ENCODE measurements at places on chromosomes 4 and X.
A peak's percentile ranks its signal among the peaks of the same experiment; 100 is the strongest.

DNA sequence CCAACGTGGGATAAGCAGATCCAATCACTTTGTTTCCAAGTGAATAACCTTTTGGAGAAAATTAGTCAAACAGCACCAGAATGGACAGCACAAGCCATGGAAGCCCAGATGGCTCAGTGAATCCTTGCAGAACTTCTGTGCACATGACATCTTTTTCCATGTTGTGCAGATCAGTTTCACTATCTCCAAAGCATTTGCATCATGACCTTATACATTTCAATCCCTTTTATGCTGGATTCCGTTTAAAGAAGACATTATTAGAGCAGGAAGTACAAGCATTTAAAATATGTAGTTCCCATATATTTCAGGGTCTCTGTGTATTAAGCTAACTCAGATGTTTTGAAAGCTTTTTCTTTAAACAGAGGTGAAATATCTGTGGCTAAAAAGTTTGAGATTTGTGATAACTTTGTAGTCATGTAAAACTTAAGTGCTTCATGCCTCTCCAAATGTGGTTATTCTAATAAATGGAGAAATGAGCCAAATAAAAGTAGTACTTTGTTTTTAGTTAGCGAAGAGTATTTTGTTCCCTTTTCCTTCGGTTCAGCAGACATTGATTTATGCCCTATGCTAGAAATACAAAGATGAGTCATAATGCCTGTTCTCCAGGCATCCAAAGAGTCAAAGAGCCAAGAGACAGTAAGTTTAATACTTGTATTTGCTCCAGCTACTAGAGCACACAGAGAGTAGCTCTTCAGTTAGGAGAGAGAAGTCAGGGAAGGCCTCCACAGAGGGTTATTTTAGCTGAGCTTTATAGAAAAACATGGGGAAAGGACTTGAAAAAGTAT is 39.0 kb downstream of the PLAC8 start:
- H3K36me3 ChIP-seq, result no peaks in the 10 kb centered on the region
- H3K27ac ChIP-seq, result no peak overlapping the region

DNA sequence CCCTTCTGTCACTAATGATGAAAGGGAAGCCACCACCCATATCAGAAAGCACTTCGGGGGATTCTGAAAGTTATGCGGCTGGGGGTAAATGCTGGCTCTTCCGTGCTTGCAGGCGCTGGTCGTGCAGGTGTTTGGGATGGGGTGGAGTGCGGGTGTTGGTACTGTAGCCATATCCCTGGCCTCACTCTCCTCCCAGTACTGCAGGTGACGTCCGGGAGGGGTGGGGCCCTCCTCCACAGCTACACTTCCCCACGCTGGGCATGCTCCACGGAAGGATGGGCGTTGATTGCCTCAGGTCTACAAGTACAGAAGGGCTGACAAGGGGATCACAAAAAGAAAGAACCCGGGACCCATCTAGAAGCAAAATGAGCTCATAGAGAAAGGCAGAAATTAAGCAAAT is 48.6 kb upstream of the CLDN24 start:
- no peak overlapping the region for H3K27ac ChIP-seq
- no peaks in the 10 kb centered on the region for H3K27me3 ChIP-seq
- no peaks in the 10 kb centered on the region for H3K36me3 ChIP-seq
- no peaks in the 10 kb centered on the region for H3K4me1 ChIP-seq
- no peak for DNase-seq

DNA sequence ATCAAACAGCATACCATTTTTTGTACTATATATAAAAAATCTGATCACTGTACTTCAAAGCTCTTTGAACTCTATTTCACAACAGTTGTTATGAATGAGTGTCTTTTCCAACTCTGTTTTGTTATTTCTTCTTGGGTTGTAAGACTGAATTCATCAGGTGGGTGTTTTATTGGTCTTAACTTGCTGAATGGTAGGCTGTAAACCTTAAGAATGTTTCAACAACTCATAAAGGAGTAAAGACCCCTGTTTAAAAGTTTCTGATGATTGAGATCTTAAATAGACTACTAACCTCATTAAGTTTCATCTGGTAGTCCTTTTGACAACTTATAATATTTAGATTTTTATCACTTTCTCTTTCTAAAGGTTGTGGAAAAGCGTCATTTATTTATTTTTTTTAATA is 18.4 kb upstream of the STAG2 start:
- H3K27ac ChIP-seq, result no peak overlapping the region
- H3K27me3 ChIP-seq, result no peaks in the 10 kb centered on the region
- no peaks in the 10 kb centered on the region for H3K4me1 ChIP-seq
- H3K36me3 ChIP-seq, result no peaks in the 10 kb centered on the region
- no peak for DNase-seq

- H3K4me3 ChIP-seq, result peak overlapping the region; percentile 68
- H3K27me3 ChIP-seq, result no peaks in the 10 kb centered on the region
- peaks cover 16% of the 10 kb centered on the region for H3K4me1 ChIP-seq
- DNase-seq, result peak; percentile 59
- no peak overlapping the region for H3K27ac ChIP-seq
These were observed 78.1 kb downstream of the RLIM start for GRCh38 chrX:74536152-74536831.

DNA sequence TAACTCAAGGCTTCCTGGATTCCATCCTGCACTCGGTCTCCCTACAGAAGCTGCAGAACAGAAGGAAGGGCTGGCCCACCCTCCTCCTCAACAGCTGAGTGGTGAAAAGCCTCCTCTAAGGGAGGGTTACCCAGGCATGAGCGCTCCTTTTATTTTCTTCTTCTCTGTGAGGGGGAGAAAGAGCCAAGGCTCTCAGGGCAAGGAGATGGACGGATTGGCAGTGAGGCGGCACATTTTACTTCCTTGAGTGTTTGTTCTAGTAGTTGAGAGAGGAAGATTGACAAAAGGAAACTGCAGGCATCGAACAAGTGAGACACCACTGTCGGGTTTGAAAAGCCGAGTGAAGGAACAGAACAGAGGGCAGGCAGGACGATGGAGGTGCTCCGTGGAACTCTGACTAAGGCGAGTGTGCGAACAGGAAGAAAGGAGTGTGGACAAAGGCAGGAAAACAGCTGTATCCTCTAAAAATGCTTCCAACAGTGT is 38.4 kb upstream of the STS start:
- peak; percentile 83 for DNase-seq
- no peaks in the 10 kb centered on the region for H3K27me3 ChIP-seq
- H3K4me1 ChIP-seq, result peaks cover 73% of the 10 kb centered on the region
- peaks cover 11% of the 10 kb centered on the region for H3K36me3 ChIP-seq
- peak overlapping the region; percentile 57 for H3K4me3 ChIP-seq

- no peaks in the 10 kb centered on the region for H3K36me3 ChIP-seq
- DNase-seq, result no peak
- H3K27ac ChIP-seq, result no peak overlapping the region
These were observed 75.4 kb downstream of the TMEM131L start for GRCh38 chr4:153541456-153542096.

All from Karpas-422 (cell line).